ENCODE measurements at places on chromosomes 7 and 10.

DNA sequence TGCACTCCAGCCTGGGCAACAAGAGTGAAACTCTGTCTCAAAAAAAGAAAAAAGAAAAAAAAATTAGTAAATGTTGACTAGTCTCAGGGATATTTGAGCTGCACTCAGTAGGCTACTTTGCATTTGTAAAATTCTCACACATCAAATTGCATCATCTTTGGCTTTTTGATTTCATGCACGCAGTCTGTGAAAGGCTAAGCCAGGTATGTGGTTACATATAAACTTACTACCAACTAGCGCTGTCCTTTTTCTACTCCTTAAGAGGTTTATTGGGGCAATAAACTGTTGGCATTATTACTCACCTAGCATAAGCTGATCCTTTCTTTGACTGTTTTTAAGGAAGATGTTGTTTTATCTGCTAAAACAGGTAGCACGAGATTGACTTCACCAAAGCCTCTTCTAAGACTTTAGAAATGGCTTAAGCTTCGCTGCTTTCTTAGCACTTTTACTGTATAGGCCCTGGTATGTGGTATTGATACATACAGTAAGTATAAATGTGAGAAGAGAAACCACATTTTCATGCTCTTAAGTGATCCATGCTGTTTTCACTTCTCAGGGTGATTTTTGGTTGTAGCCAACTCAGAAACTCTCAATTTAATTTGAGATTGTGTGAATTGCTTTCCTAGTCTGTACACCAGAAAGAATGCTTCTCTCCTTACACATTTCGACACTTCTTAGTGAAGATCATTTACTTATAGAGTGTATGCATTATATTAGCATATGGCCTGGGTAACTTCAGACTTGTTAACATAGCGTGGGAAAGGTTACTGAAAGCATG, 323.9 kb downstream of the AUTS2 start:
- DNase-seq = no peak

DNA sequence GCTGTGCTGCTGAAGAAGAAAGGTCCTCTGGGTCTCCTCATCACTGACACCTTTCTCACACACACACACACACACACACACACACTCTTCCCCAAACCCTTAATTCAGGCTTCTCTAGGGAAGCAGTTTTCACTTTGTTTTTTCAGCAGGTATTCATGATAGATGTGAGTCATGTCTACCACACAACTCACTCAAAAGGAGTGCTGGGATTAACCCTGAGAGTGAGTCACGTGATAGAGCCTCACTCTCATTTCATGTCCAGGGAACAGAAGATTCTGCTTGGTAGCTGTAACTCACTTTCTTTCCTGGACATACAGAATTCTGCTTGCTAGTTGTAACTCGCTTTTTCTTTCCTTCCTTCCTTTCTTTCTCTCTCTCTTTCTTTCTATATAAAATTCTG, 45.4 kb downstream of the VIM start:
- no peak for DNase-seq

- no peak for DNase-seq
Observed at GRCh38 chr7:130418306-130418705, 22.5 kb downstream of the CEP41 start.

DNA sequence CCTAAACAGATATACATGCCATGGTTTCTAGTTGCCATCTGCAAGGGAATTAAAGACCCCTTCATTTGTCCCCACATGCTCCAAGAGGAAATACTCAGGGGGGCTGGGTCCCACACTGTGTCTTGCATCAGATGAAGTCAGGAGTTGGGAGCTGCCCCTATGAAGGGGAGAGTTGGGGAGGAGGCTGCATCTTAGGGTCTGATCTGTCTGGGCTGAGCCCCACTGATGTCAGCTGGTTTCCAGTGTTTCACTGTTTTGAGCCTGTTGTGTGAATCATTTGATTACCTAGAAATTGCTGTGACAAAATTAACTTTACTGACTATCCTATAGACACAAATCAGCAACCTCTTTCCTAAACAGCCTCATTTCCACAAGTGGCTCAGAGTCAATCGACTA, 4.9 kb upstream of the ADCY1 start:
- DNase-seq = no peak

DNA sequence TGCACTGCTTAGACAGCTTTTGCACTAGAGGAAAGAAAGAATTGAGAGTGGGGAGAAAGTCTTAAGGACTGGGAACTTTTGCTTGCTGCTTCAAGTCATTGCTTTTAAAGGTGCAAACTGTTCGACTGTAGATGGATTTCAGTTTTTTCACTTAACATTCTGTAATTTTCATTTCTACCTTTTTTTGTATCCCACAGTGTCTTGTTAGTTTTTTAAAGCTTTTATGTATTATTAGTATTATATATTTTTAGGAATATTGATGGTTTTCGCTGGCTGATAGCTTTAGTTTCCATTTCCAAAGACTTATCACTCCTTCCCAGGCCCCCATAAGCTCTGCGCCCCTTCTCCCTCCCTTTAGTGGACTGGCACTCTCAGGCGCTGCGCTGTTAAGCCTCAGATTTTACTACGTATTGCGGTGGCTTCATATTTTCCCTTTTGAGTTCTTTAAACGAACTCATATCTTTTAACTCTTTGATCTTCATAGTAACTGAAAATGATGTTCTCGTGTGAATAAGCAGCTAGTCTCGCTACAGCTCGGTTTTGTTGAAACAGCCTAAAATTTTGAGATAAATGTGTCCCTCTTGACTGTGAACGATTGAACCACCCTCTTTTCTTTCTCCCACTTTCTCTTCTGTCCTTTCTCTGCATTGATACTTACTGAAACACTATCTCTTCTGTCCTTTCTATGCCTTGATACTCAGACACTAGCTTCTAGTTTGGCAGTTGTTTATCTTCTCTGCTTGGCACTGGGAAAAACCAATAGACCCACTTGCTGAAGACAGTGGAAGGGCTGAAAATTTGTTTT, 2.5 kb upstream of the ETV1 start:
- DNase-seq = no peak

- DNase-seq = no peak
Observed at GRCh38 chr7:33789871-33790630, 115.3 kb upstream of the BMPER start.

- DNase-seq = peak; percentile 63
Observed at GRCh38 chr7:134891262-134891695, 95.0 kb upstream of the AGBL3 start.

- no peak for DNase-seq
Observed at GRCh38 chr7:128362670-128363069, 1.2 kb upstream of the PRRT4 start.

GRCh38 chr7:112866424-112866823, 76.2 kb upstream of the TMEM168 start:
- no peak for DNase-seq

- no peak for DNase-seq
Observed at GRCh38 chr10:98269435-98269912, 1.5 kb upstream of the LOXL4 start.

DNA sequence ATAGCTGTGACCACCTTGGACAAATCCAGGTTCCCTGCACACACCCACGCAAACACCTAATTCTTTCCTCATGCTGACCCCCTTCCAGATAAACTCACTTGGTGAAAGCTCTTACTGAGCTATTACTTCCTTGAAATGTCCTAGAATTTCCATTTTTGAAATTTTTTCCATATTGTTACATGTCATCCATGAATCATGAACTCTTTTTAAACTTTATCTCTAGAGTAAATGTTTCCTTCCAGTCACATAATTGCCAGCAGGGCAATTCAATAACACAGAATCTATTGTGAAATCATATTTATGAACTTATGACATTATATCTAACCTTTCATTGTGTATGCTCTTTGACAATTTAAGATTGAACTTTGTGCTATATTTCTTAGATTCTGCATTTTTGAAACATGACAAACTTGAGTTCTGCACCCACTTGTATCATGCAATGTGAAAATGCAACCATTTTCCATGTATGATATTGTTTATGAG, 26.8 kb upstream of the FGL2 start:
- DNase-seq = no peak

GRCh38 chr10:46077141-46077554, 31.1 kb upstream of the MSMB start:
- DNase-seq = no peak

DNA sequence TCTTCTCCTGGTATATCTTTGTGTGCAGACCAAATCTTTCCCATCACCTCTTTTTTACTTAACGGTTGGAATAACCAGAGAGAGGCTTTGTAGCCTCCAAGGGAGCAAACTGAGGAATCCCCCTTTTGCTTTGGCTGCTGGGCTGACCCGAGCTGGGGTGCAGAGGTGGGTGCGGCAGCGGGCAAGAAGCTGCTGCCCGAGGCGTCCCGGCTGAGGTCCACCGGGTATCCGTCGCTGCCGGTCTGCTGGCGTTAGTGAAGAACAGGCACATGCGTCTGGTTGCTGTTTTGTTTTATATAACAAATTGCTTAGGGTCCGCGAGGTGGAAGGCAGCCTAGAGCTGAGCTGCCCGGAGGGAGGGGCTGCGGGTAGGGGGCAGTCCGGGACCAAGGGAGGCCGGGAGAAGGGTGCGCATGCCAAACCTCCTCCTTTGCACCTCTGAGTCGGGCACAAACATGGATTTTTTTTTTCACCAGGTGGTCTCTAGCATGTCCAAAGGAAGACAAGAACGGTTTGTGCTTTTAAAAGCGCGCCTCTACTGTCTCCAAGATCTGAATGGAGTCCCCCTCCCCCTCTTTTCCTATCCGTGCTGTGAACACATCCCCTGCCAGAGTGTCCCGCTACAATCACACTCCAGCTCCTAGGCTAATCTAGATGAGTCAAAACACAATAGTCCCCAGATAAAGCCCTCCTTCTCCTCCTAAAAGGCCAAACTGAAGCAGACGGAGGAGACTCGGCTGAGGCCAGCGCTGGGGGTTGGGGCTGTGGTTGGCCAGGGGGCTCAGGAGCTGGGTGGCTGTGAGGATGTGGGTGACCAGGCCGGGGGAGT, 6.8 kb upstream of the GATA3 start:
- no peak for DNase-seq

- no peak for DNase-seq
Observed at GRCh38 chr7:82362129-82362706, 81.4 kb downstream of the CACNA2D1 start.

DNA sequence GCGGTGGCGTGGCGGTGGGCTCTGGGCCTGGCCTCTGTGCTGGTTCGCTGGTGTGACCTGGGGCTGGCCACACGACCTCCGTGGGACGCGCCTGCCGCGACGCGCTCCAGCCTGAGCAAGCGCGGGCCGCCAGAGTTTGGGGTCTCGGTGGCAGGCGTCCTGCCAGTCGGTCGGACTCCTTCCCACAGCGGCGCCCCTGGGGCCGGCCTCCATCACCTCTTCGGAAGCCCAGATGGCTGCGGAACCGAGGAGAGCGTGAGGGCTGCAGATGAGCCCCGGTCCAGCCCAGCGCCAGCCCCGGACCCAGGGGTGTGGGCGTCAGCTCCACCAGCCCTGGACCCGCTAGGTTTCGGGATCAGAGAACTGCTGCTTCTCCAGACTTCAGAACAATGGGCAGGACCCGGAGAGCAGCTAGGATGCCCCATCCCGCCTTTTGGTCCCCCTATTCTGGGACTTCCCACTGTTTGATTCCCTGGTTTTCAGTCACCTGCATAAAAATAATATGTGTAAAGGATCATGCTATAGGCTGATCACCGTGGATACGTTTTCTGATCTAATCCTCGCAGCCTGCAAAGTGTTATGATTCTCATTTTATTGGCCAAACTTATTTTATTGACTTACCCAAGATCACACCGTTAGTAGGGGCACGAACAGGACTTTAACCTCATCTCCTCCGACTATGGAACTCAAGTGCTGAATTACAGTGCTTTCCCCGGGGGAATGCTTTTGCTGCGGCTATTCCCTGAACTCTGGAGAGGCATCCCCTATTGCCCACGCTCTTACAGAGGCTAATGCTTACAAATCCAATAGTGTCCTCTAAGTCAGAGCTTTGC, 2.8 kb downstream of the CYP26C1 start:
- no peak for DNase-seq

GRCh38 chr7:116940689-116941370, 12.5 kb upstream of the ST7 start:
- no peak for DNase-seq

GRCh38 chr7:71338866-71339265, 206.9 kb downstream of the GALNT17 start:
- no peak for DNase-seq

- DNase-seq = peak; percentile 54
Observed at GRCh38 chr10:92914478-92915325, 66.4 kb downstream of the EXOC6 start.

GRCh38 chr10:19782430-19783089, 33.7 kb upstream of the PLXDC2 start:
- no peak for DNase-seq

DNA sequence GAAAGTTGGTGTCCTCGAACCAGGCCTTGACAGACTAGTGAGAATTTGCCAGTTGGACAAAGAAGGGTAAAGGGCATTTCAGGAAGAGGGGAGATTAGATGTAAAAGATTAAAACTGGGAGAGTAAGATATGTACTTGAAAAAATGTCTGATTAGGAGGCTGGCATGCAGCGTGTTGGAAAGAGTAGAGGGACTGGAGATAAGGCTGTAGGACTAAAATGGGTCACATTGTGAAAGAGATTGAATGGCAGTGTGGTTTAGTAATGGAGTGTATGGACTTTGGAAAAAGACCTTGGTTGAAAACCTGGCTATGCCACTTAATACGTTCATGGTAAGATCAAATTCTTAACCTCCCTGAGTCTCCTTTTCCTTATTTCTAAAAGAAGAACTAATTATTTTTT, 14.1 kb downstream of the CREM start:
- no peak for DNase-seq

DNA sequence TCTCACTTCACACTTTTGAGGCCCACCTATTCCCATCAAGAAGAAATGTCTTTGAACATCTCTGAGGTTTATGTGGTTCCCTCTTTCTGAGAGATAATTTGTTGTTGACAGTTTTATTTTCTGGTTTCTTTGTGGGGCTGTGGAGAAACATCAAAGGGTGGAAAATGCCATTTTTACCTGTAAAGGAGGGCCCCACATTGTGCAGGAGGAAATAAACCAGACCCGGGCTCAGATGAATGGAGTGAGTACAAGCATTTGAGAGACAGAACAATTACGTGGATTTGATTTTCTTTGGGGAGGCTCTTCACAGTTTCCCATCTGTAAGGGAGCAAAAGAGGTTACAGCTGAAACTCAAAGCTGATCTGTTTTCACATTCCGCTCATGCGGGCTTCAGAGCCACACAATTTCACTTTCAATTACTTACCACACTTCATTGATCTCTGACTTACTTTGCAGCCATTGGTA, 29.8 kb downstream of the ITPRIP start:
- DNase-seq = no peak

- no peak for DNase-seq
Observed at GRCh38 chr7:99457050-99457649, 8.8 kb downstream of the ATP5MF start.

DNA sequence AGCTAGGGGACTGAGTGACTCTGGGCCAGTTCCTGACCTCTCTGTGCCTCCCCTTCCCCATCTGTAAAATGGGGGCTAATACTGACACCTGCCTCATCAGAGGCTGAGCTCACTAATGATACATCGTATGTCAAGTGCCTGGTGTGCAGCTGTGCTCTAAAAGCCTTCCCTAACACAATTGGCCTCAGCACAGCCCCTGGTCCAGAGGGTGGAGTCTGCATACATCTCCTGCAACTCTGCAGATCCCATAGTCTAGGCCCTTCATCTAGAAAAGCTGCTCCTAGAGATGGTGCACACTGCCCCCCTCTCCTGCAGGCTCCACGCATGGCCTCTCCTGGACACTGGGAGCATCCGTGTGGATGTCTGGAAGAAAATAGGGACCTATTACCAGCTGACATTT, 255.0 kb downstream of the RPS24 start:
- DNase-seq = no peak

Data from neural crest cell (in vitro differentiated cells).